Activated T-cell treated with anti-CD3 and anti-CD28 coated beads, Interleukin-2, amount 50 U/mL, for 48 hours (primary cell): ENCODE measurements at places on chromosomes 1 and 21.

- DNase-seq = no peak
Observed at GRCh38 chr1:15053153-15053552, 100.4 kb upstream of the TMEM51 start.

DNA sequence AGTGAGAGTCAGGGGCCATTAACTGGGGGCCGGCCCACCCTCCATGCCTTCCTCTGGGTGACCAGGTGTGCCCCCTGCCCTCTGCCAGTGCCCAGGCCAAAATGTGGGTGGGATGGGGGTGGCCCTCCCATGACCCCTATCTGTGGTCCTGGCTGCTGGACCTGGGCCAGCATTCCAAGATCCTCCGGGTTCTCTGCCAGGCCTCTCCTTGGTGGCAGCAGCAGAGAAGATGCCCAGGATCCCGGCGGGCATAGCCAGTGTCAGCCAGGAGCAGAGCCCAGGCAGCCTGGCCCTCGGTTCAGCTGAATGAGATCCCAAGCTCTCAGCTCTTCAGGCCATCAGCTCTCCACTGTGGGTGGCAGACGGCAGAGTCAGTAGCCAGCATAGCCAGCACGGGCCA, 31.3 kb upstream of the ACTRT2 start:
- no peak for DNase-seq

- no peak for DNase-seq
Observed at GRCh38 chr1:83705091-83705490, 293.8 kb downstream of the TTLL7 start.

DNA sequence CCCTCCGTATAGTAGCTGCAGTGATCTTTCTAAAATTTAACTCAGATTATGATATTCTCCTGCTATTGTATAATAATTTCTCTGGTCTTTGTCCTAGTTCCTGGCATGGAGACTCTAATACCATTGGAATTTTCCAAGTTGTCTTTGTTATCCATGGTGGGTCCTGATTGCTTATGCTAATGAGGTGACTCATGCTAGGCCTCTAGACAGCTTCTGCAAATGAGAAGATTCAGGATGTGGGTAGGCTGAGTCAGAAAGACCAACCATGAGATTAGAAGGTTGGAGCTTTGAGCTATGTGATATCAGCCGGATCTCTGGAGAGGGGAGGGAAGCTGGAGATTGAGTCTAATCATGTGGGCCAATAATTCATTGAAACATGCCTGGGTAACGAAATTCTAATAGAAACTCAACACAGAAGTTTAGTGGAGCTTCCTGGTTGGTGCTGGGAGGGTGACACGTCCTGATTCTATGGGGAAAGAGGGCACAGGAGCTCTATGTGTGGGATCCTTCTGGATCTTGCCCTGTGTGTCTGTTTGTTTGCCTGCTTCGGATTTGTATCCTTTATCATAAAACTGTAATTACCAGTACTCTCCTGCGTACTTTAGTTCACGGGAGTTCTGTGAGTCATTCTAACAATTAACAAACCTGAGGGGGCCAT, 73.2 kb upstream of the CNIH3 start:
- DNase-seq = no peak

- DNase-seq = no peak
Observed at GRCh38 chr1:164702664-164703063, 143.7 kb downstream of the PBX1 start.

GRCh38 chr1:73205294-73205973, 923.1 kb upstream of the NEGR1 start:
- no peak for DNase-seq

GRCh38 chr1:173688300-173688699, 18.6 kb upstream of the ANKRD45 start:
- no peak for DNase-seq

DNA sequence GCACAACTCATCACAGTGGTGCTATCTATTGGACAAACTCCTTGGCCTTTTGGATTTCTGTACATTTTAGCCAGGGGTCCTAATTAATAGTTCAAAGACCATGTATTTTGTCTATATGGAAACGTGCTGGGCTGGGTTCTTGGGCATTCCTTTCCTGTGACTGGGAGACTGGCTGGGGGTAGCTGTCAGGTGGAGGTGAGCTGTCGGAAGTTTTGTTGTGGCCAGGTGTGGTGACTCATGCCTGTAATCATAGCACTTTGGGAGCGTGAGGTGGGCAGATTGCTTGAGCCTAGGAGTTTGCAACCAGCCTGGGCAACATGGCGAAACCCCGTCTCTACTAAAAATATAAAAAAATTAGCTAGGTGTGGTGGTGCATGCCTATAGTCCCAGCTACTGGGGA, 392.4 kb downstream of the RPS6KC1 start:
- no peak for DNase-seq

DNA sequence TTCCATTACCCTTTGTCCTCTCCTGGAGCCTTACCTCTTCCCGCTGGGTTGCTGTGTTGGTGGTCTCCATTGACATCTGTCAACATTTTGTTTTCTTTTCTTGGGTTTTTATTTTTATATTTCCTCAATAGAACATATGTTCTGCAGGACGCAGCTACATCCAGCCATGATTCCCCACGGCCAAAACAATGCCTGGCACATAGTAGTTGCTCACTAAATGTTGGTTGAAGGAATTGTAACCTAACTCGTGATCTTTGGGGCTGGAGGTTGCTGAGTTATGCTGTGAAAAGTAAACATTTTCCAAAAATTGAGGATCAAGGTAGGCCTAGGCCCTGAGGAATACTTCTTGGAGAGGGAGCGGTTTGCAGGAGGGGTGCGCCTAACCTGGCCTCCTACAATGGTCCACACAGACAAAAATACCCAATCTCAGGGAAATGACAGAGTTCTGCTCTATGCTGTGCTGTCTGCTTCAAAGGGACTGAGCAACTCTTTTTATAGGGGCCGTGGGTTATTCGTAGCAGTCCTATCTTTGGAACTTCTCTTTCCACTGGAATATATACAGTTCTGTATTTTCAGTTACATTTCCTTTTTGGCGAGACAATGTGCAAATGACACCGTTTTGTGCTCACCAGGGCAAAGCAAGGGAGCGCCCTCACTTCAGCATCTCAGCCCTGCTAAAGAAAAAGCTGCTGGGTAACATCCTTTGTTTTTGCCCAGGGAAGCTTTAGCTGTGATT, 1.4 kb downstream of the PDPN start:
- no peak for DNase-seq

DNA sequence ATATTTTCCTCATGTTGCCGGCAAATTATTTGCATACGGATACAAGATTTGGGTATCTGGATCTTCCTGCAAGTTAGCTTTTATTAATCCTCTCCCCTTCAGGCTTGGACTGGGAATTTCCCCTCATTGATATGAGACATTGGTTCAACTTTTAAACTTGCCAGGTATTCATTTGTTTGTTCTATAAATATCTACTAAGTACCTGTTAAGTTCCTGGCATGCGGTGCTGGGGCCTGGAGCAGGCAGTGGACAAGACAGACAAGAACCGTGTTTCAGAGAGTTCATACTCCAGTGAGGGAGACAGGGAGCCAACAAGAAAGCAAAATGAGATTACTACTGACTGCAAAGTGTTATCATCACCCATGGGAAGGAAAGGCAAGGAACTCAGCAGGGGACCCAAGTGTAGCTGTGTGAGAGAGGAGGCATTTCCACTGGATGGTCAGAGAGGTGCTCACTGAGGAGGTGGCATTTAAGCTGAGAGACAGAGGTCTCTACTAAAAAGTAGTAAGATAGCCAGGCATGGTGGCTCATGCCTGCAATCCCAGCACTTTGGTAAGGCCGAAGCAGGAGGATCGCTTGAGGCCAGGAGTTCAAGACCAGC, 39.1 kb upstream of the FHAD1 start:
- DNase-seq = no peak

- no peak for DNase-seq
Observed at GRCh38 chr1:184390889-184391288, 4.1 kb downstream of the C1orf21 start.

DNA sequence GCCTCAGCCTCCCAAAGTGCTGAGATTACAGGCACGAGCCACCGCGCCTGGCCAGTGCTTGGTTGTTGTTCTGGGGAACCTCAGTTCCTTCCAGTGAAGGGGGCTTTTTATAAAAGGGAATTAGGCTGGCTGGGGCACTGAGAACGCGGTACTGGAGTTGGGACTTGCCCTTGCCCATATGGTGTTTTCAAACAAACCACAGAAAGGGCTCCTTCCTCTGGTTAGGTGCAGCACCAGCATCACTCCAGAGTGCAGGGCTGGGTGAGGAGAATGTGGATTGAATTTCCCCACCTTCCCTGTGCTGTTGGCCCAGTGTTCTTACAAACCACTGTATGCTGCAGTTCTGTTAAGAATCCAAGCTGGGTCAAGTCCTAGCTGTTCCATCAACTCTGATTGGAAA, 5.3 kb downstream of the MAN1C1 start:
- no peak for DNase-seq

DNA sequence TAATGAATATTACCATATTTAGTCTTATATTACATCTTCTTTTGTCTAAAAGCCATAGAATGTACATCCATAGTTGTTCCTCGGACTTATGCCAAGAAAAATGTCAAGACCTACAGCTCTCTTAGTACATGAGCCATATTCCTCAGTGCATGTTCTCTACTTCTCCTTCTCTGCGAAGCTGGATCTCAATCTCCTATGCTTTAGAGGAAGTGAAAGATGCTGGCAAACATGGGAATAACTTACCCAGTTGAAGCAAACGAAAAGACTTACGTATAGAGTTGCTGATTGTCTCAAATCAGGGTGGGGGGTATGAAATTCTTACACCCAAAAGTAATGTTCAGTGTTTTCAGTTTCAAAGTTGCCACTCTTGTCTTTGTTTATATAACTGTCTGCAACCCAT, 32.7 kb downstream of the OR13G1 start:
- no peak for DNase-seq

- DNase-seq = no peak
Observed at GRCh38 chr1:240190881-240191401, 99.3 kb downstream of the FMN2 start.

- DNase-seq = peak; percentile 32
Observed at GRCh38 chr1:85091671-85092280, 43.5 kb upstream of the MCOLN3 start.

- no peak for DNase-seq
Observed at GRCh38 chr1:202858789-202859414, 30.0 kb downstream of the RABIF start.

GRCh38 chr21:44926331-44927101, 5.8 kb upstream of the ITGB2 start:
- DNase-seq = peak; percentile 67

DNA sequence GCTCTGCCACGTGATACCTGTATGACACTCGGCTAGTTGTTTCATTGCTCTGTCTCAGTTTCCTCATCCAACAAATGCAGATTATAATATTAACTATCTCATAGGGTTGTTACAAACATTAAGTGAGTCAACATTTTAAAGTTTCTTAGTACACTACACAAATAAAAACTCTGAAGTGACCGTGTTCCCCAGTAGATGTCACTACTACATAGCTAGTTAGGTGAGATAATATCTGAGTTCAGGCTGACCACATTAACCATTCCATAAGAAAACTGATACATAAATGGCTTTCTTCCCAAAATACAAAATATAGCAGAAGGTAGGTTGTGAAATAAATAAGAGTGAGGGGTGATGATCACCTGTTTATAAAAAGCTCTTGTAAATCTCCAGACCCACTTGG, 214.1 kb downstream of the NUF2 start:
- DNase-seq = no peak

DNA sequence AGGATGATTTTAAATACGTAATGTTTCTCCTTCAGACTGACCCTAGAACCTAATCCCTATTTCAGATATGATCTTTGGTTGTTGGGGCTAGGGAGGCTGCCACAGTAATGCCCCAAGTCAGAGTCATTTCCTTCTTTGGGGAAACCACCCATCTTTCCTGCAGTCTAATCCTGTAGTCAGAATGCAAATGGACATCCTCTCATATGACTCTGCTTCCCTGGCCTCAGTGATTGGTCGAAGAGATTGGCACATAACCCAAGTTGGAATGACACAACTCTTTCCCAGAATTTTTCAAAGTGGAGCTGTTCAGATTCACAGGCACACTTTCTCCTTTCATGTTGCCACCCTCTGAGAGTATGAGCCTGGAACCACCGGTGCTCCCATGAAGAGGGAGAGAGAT, 58.8 kb upstream of the ZNF644 start:
- DNase-seq = no peak

DNA sequence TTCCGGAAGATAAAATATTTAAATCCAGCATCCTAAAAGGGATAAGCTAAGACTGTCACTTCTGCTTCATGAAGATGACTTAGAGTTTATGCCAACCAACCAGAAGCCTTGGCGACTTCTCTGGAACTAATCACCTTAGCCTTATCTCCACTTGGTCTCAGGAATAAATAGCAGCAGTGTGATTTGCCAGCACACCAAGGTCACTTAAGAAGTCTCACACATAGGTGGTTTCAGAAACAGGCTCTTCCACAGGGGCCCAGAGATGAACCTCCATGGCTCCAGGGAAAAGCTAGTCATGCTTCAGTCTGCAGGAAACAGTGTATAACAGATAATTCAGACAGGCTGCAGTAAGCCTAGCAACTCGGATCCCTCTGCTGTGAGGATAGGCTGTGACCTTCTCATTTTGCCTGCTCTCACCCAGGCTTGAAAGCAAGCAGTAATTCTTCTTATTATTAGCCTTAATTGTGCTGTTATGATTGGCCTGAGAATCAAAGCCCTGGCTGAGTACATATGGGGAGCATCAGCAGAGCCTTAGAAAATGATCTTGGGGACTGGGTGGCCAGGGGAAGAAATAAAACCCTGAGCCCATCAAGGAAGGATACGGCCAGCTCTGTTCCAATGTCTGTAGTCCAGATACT, 84.7 kb downstream of the WLS start:
- DNase-seq = no peak

- DNase-seq = no peak
Observed at GRCh38 chr21:38511662-38512243, 13.5 kb upstream of the ERG start.

GRCh38 chr1:201482755-201483154, 13.8 kb upstream of the PHLDA3 start:
- no peak for DNase-seq

DNA sequence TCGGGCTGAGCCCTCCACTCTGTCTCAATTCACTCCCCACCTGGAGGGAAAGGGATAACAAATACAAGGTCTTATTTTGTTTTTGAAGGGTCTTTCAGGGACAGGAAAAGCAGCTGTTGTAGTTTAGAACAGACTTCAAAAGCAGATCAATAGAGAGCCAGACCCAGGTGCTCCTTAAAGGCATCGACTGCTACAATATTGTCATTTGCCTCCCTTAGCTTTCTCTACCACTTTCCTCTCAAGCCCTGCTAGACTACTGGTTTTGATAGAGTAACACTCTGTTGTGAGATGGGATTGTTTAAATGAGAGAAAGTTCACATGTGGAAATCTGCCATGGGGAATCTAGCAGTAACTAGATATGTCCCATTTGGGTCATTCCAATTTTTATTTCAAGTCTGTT, 24.0 kb downstream of the RGS7 start:
- no peak for DNase-seq
